ENCODE measurements at places on chromosomes 3 and 15. TPM values are rescaled to one million over a fixed set of nuclear protein-coding genes. Genes with fewer than 3 reads are reported as not detected.
A peak's percentile ranks its signal among the peaks of the same experiment; 100 is the strongest.

Gene VEPH1
- 0.78 TPM for total RNA-seq

- DNase-seq = no peak
Measured at GRCh38 chr15:32884146-32884545, 166.3 kb downstream of the GREM1 start.

DNA sequence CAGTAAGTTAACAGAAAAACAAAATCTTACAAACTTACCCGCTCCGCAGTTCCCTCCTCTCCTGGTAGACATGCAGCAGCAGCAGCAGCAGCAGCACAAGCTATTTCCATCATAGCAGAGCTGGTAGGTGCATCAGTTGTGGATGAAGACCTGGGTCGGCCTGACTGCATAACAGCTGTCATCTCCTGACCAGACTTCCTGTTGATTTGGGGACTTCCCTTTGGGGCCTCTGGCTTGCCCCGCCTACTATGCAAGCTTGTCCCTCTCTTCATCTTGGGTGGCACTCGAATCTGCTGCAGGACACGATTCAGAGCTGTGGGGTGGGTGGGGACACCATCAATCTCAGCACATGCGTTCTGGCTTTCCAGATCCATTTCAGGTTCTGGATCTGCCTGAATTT is 65.7 kb downstream of the TMCC1 start:
- DNase-seq = no peak

- peak; percentile 24 for DNase-seq
Measured at GRCh38 chr3:13475871-13476590, 4.1 kb upstream of the HDAC11 start.

GRCh38 chr3:136819731-136820679 is 1.1 kb downstream of the SLC35G2 start:
- peak; percentile 77 for DNase-seq

GRCh38 chr15:90952901-90953677 is 1.6 kb upstream of the RCCD1 start:
- DNase-seq = peak; percentile 61

- no peak for DNase-seq
Measured at GRCh38 chr3:24258727-24259600, 235.7 kb downstream of the THRB start.

DNA sequence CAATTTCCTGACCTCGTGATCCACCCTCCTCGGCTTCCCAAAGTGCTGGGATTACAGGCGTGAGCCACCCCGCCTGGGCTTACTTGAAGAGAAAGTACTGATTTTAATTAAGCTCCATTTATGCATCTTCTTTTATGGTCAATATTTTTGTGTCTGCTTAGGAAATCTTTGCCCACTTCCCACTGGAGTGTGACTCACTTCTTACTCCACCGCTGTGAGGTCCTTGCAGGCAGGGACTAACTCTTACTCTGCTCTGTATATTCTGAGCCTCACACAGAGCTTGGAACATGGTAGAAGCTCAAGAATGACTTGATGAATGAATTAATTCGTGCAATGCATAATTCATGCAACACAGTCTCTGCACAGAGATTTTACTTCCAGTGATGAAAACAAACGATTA is 2.9 kb upstream of the TM4SF19 start:
- no peak for DNase-seq

Gene CCR1
- 3.2 TPM for total RNA-seq

DNA sequence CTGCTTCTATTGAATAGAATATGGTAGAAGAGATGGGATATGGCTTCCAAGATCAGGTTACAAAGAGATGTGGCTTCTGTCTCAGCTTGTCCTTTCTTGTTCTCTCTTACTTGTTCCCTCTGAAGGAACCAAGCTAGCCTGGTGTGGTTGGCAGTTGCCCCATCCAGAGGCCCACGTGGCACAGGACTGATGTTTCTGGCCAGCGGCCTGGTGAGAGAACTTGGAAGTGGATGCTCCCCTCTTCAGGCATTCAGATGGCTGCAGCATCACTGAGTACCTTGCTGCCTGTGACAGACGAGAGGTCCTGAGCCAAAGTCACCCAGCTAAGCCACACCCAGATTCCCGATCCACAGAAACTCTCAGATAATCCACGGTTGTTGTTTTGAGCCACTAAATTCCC is 183.6 kb downstream of the NSMCE3 start:
- peak; percentile 35 for DNase-seq

Gene CPEB1
- 3.1 TPM for total RNA-seq

DNA sequence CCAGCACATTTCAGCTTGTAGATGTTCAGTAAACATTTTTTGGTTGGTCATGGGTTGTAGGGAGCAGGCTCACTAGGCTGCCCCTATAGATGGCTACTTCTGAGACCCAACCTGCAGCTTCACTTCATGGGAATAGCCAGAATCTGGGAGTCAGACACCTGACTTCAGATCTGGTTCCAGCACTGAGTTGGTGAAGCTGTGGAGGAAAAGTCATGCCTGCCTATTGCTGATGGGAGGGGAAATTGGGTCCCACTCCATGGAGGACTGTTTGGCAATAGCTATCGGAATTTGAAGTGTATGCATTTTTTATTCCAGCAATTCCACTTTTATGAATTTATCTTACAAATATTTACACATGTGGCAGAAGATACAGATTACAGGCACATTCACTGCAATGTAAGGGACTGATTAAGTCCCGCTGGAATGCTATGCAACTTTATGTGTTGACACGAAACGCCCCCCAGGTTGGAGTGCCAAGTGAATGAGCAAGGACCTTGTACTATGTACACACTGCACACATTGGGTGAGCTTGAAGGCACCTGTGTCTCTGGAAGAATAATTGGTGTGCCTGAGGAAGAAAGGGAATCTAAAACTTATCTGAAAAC is 7.8 kb upstream of the CCR1 start:
- DNase-seq = no peak

DNA sequence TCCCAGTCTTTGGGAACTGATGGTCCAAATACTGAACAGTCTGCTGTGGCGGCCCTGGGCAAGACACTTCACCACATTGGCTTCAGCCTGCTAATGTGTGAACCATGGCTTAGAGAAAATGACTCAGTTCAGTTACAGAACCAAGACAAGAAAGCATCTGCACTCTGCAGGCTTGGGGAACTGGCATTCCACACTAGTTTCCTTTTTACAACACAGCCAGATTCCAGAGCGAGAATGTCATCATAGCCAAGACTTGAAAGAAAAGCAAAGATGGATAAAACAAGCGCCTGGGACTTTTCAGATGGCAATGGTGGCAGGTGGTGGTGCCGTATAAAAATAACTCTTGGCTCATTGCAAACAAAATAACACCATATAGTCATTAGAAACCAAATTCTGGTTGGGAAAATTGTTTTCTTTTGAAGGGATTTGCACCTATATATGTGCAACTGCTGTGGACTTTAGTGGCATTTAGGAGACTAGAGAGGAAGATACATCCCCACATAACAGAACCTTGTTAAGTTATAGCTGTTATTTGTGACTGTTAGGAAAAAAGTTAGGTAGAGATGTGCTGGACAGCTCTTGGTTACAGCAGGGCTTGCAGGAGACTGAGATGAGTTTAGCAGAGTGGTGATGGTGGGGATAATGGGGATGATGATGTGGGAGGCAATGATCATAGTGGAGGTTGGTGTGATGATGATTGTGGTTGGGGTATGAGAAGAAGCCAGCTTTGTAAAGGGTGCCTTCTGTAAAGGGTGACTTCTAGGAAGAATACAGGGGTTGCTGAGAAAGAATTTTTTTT is 273.6 kb downstream of the THRB start:
- DNase-seq = no peak

DNA sequence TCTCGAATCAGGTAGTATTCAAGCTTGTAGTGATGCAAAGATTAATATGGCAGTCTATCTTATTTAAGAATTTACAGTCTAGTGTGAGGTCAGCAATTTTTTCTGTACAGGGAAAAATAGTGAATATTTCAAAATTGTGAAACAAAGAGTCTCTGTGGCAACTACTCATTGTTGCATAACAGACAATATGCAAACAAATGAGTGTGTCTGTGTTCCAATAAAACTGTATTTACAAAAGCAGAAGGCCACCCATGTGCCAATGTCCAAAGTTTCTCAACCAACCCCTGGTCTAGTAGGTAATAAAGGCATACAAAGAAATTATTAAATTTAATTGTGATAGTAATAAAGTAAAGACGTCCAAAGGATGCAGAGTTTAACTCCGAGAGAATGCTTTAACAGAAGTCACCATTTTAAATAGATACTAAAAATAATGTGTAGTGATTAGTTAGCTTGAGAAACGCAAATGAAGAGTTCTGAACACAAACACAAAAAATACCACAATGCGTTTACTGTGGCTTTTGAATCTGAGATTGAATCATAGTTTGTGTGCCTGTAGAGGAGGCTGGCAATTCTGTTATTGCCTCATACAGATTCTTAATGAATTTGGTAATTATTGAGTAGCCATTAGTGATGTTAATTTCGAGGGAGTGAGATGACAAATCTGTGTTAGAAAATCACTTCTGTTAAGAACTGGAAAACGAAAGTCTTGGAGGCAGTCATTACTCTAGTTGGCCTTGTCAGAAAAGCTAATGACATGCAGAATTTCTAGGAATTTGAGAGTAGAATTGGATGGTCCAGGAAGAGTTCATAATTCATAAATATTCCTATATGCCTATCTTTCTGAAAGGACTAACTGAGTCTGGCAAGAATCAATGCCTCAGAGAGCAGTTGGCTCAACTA is 48.7 kb downstream of the CADM2 start:
- DNase-seq = no peak

- DNase-seq = no peak
Measured at GRCh38 chr3:10638466-10638865, 133.1 kb upstream of the ATP2B2 start.

GRCh38 chr3:122186372-122186771 is 2.9 kb downstream of the CASR start:
- no peak for DNase-seq

DNA sequence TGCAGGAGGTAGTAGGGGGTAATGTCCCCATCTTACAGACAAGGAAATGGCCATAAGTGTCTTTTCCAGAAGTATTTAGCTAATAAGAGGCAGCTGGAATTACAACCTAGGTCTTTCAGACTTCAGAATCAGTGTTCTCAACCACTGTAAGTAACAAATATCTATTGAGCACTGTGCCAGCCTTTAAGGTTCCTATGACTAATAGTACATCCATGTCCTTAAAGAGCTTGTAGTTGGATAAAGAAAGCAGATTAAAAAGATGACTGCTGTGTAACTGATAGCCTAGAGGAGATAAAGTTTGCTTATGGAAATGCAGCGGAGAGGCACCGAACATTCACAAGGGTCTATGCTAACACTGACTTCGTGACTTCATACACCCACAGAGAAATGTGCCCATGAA is 136.0 kb downstream of the KCNMB2 start:
- no peak for DNase-seq

Gene SHF
- total RNA-seq = 4.2 TPM

Gene EEFSEC
- 19.3 TPM for total RNA-seq

DNA sequence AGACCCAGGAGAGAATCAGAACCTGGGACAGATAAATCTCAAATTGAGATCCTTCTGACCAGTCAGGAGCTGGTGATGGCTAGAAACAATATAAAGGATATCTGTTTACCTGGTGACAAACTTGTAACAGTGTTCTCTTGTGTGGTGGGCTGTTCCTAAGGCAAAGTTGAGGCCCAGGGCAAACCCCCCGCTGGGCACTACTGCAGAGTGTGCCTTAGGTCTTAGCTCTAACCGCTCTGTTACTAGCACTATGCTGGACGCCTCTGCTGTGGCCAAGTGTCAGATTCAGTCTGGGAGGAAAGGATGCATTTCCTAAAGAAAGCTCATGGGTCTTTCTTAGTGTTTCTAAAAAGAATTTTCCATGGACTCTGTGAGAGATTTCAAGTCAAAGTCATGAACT is 146.5 kb upstream of the MEIS2 start:
- no peak for DNase-seq

DNA sequence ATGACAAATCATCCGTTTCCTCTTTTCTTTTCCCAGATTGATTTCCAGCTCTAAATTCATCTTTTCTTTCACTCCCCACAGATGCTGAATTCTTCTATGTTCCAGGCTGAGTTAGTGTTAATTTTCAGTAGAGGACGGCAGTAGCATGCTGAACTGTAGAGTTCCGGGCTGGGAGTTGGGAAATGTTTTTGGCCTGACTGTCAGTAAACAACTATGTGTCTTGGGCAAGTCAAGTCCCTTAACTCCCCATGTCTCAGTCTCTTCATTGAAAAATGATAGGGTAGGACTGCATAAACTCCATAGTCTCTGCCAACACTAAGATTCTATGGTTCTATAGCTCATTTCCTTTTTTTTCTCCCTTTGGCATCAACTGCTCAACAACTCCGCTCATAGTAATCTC is 333.9 kb downstream of the TIGIT start:
- DNase-seq = no peak

- DNase-seq = no peak
Measured at GRCh38 chr3:14455571-14456317, 53.3 kb downstream of the SLC6A6 start.

GRCh38 chr3:139476348-139476747 is at the start of gene RBP2:
TSS of gene RBP2 (minus strand) at chr3:139476516. CDS start at chr3:139476459, 57 bp downstream.
- no peak for DNase-seq

- DNase-seq = no peak
Measured at GRCh38 chr3:184004476-184004875, 13.2 kb downstream of the ABCC5 start.

DNA sequence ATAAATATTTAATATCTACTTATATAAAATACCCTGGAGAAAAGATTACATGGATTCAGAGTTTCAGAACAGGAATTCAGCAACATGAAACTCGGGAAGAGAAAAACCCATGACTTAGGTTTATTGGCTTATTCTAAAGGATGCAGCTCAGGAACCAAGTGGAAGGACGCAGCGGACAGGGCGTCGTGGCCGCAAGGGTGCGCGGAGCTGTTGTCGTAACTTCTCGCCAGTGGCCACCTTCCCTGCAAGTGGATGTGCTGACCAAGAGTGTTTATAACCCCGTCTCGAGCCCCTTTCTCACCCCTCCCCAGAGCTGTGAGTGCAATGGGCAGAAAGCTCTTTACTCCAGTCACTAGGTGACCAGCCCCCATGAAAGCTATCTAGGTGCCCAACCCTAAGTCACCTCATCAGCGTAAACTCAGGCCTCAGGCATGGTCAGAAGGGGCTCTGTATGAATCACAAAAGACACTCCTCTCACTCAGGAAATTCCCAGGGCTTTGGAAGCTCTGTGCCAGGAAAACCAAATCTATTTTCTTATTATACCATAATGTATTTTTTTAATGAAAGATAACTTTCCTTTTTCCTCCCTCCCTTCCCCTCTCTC is 77.3 kb downstream of the CHRNA7 start:
- no peak for DNase-seq

- no peak for DNase-seq
Measured at GRCh38 chr3:150098621-150099020, 127.9 kb upstream of the PFN2 start.

- peak; percentile 10 for DNase-seq
Measured at GRCh38 chr3:197440717-197441303, 115.0 kb downstream of the BDH1 start.

Gene GOLGA6L7
- not detected for total RNA-seq

DNA sequence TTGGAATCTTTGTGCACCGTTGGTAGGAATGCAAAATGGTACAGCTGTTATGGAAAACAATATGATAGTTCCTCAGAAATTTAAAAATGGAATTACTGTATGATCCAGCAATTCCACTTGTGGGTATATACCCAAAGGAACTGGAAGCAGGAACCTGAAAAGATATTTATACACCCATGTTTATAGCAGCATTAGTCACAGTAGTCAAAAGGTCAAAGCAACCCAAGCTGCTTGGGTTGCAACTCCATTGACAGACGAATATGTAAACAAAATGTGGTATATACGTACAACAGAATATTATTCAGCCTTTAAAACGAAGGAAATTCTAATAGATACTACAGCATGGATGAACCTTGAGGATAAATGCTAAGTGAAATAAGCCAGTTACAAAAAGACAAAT is 35.0 kb upstream of the CAPN3 start:
- DNase-seq = no peak
